ENCODE measurements at places on chromosomes 6 and 20.

GRCh38 chr6:148430897-148431296, 88.3 kb downstream of the SASH1 start:
- DNase-seq: no peak

DNA sequence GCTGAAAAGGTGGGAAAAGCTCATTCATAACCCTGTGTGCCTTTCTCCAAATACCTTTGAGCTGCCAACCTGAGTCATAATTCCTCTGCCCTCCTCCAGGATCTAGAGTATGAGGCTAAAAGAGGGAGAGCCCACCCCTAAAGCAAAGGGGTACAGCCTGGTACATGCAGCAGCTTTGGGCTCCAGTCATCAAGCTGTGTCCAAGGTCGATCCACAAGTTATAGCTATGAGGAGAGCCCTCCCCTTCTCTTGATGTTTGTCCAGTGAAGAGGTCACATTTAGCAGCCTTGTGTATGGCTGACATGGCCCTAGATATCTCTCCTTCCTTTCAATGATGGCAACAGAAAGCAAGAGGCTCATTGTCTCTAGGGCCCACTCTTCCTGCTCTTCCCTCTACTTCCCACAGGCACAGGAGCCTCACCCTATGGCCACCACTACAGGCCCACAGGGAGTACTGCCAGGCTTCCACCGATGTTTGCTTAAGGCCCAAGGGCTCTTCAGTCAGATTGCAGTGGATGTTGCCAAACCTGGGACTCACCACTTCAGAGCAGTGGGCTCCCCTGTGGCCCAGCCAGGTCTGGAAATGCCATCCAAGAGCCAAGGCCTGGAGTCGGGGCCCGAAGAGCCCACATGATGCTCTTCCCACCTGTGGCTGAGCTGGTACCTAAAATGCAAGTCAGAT, 176.8 kb downstream of the CD83 start:
- DNase-seq: no peak

- DNase-seq: no peak
These were observed 58.1 kb downstream of the L3MBTL3 start for GRCh38 chr6:130076512-130076911.

DNA sequence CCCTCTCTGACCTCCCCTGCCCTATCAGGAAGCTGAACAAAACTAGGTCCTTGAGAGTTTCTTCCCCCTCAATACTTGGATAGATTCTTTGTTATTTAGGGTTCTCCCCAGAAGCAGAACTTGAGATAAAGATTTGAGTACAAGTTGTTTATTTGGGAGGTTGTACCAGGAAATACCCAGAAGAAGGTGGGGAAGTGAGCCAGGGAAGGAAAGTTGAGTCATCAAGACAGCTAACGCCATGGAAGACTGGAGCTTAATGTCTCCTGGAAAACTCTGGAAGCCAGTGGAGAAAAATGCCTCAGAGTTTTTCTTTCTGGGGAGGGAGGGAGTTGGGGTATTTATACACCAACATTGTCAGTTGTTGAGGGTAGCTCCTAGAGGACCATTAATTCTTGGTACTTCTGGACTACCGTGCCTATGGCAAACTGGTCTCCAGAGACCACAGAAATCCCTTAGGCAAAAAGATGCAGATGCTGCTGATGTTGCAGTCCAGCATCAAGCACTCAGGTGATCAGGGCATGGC, 102.6 kb upstream of the ZFP64 start:
- no peak for DNase-seq

DNA sequence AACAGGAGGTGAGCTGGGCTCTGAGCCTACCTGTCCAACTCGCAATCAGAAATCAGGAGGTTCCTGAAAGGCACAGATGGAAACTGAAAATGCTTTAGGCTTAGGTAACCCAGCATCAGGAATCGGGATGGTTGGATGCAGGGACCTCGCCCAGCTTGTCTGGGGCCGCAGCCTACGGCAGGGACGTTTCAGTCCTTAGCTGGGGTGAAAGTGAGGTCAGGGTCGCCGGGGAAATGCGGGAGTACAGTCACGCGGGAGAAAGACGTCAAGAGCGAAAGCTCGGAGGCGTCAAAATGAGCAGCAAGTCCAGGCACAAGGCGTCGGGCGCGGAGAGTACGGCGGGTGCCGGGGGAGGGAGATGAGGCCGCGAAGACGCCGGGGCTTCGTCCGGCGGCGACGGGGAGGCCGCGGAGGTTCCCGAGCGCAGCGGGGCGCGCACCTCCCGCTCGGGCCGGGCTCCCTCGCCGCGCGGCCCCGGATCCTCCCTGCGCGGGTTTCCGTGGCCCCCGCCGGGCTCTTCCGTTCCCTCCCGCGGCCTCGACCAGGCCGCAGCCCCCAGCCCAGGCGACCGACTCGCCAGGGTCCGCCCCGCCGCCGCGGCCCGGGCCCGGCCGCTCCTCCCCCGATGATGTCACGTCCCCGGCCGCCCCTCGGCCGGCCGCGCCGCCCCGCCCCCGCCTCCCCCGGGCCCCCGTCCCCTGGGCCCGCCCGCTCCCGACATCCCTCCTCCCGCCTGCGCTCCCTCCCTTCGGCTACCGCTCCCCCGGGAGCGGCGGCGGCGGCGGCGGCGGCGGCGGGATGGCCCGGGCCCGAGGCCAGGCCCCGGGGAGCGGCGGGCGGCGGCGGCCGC, at the start of gene EBF4:
TSS of gene EBF4 (plus strand) at position 745 of the 850 bp plus-strand sequence. CDS start 866 bp downstream, outside the sequence.
- peak; percentile 40 for DNase-seq

DNA sequence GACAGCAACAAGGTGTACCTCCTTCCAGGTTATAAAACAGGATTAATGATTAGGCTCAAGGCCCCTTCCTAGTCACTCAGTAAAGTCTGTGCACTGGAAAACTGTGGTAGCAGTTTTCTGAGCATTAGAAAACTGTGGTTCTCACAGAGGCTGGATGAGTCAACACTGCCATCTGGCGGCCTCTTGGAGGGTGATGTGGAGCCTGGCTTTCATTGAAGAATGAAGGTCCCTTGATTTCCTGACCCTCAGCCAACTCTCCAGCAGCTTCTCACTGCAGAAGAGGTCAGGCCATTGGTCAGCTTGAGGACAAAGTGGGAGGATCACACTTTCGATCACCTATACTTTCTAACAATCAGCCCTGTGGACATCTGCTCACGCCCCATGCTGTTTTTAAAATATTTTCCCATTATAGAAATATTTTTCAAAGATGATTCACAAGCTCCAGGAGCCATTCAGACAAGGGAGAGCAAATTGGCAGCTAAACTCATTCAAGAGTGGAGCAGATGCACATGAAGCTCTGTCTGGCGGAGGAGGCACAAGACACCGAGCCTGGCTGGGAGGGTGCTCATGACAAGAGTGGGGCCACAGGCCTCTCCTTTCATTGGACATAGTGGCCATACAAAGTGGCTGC, 23.2 kb downstream of the PSMB1 start:
- peak; percentile 68 for DNase-seq

GRCh38 chr20:63098195-63098810, 91.5 kb upstream of the BHLHE23 start:
- DNase-seq: no peak

- no peak for DNase-seq
These were observed 32.6 kb upstream of the SERPINB9 start for GRCh38 chr6:2935566-2936291.

- DNase-seq: no peak
These were observed 2.3 kb downstream of the TFAP2C start for GRCh38 chr20:56631318-56631989.

DNA sequence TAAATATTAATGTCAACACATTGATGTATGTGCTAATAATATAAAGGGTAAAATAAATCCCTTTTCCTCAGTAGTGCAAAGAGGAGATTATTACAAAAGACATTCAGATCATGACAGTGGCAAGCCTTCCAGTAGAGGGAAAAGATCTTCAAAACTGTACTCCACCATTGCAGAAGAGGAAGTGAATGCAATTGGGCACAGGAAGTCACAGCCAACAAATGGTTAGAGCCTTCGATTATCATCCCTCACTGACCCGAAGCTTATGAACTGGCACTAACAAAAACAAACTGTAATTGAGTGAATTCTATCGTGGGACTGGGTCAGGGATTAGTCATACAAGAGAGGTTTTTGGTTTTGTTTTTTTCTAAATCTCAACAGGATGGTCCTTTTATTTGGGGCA, 39.3 kb upstream of the SCGN start:
- no peak for DNase-seq

- DNase-seq: no peak
These were observed 27.6 kb upstream of the LY86 start for GRCh38 chr6:6560909-6561308.

DNA sequence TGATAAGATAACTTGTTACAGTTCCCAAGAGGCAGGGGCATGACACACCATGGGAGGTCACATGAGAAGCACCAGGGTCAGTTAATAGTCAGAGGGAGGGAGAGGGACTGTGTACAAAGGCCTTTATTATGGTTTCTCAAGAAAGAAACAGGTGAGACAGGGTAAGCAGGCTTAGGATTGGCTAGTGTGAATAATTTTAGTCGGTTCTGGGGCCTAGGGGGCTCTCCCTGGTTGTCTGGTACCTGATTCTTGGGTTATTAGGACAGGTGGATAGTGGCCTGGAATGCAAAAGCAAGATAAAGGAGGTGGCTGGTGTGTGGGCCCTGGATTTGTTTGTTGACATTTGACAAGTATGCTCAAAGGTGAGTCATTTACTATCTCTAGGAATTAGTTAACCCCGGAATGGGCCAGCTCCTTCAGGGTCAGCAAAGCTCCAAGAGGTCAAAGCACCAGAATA, 49.4 kb upstream of the MCUR1 start:
- DNase-seq: no peak
